ENCODE measurements at places on chromosomes 13 and 19. TPM values are rescaled to one million over a fixed set of nuclear protein-coding genes. Genes with fewer than 3 reads are reported as not detected.

DNA sequence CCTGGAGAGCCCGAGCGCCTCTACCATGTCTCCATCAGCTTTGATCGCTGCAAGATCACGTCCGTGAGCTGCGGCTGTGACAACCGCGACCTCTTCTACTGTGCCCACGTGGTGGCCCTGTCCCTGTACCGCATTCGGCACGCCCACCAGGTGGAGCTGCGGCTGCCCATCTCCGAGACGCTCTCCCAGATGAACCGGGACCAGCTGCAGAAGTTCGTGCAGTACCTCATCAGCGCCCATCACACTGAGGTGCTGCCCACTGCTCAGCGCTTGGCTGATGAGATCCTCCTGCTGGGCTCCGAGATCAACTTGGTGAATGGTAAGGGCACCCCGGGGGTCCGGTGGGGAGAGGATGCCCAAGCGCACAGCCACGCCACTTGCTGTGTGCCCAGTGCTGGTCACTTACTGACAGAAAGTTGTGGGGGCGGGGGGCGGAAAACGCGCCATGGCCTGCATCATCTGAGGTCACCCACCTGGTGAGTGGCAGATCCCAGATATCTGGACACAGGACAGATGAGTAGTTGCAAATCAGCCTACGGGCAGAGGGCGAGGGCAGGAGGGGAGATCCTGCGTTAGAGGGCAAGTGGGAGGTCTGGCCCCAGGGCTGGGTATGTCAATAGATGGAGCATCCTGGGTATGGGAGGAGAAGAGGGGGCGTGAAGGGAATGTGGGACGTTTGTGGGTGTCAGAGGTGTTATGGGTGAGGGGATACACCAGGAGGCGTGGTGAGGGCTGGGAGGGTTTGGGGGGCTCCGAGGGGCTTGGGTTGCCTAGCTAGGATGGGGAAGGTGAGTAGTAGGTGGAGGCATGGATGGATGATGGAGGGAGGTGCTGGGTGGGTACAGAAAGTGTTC, 9.8 kb downstream of the ZSWIM4 start:
- DNase-seq = peak; percentile 50
- H3K36me3 ChIP-seq = peaks cover 13% of the 10 kb centered on the region
- no peak overlapping the region for H3K27ac ChIP-seq
- H3K27me3 ChIP-seq = no peaks in the 10 kb centered on the region
- H3K4me1 ChIP-seq = no peaks in the 10 kb centered on the region

- H3K27ac ChIP-seq = no peak overlapping the region
- no peak for DNase-seq
- no peaks in the 10 kb centered on the region for H3K36me3 ChIP-seq
- no peak overlapping the region for H3K4me3 ChIP-seq
These were observed 182.6 kb upstream of the IRS2 start for GRCh38 chr13:109968876-109969577.

DNA sequence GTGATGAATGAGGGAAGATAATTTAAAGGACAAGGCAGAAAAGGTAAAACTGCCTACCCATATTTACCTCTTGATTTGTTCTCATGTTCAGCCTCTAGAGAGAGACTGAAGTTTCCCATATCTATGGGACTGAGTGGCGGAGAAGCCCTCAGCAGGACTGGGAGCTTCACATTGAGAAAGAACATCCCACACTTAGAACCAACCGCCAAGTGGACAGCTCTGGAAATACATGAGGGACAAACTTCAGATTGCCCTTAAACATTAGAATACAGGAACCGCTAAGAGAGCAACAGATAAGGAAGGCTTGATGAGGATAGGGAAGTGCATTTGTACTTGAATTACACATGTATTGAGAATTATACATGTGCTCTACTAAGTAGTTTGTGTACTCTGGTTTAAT, 316.0 kb upstream of the MIR17HG start:
- no peaks in the 10 kb centered on the region for H3K27me3 ChIP-seq
- no peaks in the 10 kb centered on the region for H3K4me1 ChIP-seq
- no peak overlapping the region for H3K27ac ChIP-seq
- H3K36me3 ChIP-seq = no peaks in the 10 kb centered on the region

DNA sequence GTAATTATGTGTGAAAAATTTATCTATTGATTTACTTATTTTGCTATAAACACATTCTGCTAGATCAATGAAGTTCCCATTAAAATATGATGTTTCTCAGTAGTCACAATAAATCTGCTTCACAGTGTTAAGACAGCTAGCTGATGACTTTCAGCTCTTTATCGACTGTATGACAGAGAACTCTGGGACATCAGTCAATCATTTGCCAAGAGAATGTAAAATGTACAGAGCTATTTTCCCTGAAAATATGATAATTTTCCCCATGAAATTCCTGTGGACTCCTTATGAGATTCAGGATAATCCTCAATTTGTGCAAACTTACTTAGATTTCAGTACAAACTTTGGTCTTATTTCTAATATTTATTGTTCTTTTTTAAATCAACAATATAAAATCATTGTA, 430.5 kb downstream of the SLITRK6 start:
- no peaks in the 10 kb centered on the region for H3K4me1 ChIP-seq
- H3K27me3 ChIP-seq = no peaks in the 10 kb centered on the region
- DNase-seq = no peak
- no peaks in the 10 kb centered on the region for H3K36me3 ChIP-seq

- no peaks in the 10 kb centered on the region for H3K36me3 ChIP-seq
- H3K27me3 ChIP-seq = no peaks in the 10 kb centered on the region
- peaks cover 15% of the 10 kb centered on the region for H3K4me1 ChIP-seq
- no peak overlapping the region for H3K4me3 ChIP-seq
- no peak overlapping the region for H3K27ac ChIP-seq
These were observed 41.2 kb upstream of the USPL1 start for GRCh38 chr13:30576528-30576927.

- H3K27ac ChIP-seq = no peak overlapping the region
- peak; percentile 32 for DNase-seq
- H3K27me3 ChIP-seq = no peaks in the 10 kb centered on the region
- H3K4me3 ChIP-seq = peak overlapping the region; percentile 96
- H3K4me1 ChIP-seq = peaks cover 14% of the 10 kb centered on the region
These were observed 958 bp upstream of the OBI1 start for GRCh38 chr13:78659732-78660494.

Gene ZNF253
- total RNA-seq = 5.2 TPM

Data from CD4-positive, alpha-beta T cell (primary cell).